Thyroid gland (tissue), 4 donors: ENCODE measurements at places on chromosomes 3 and 15.

DNA sequence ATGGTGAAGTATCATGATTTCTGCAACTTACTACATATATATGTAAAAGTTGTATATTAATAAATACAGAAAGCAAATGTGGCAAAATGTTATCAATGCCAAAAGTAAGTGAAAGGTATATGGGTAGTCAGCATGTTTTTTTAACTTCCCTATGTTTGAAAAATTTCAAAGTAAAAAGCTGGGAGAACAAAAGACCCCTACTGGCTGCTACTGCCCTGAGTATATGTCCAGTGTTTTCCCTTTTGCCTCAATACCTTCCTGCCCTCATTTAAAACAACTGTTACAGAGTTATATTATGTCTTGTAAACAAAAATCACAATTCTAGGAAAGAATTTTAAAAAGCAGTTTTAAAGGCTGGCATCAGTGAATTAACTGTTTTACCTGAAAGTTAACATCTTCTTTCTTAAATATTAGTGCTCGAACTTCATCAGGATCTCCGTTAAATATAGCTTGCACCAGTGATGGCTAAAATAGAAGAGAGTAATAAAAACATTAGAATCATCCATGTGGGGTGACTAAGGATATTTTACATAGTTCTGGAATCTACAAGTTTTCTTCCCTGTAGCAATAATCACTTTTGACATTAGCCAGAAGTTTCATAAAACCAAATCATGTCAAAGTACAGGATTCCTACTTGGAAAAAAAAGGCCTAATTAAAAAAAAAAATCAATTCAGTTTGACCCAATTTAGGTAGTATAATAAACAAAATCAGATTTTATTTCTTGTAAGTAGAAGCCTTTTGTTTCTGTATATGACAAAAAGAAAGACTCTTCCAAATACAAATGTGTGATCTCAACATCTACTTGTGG is 2.7 kb downstream of the ANKRD28 start:
- no peak for DNase-seq

- no peak for DNase-seq
These were observed 409.0 kb downstream of the TUSC7 start for GRCh38 chr3:117118604-117119003.

DNA sequence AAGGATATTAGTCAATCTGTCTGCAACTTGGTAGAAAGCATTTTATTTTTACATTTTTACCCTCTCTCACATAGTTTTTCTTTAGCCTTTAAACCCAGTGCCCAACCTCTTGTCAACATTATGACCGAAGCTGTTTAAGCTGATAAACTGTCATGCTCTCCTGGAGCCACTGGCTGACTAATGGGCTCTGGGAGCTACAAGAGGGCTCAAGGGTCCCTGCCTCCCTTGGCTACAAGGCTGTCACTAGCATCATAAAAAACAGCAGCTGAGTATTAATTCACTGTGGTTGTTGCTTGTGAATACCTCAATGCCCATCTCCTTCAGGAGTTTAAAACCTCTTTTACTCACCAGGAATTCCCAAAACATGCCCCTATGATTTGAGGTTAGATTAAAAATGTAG is 237.9 kb downstream of the ZMAT3 start:
- DNase-seq, result peak; percentile 57

- no peak for DNase-seq
These were observed 58.7 kb downstream of the OTOL1 start for GRCh38 chr3:161555320-161555719.

DNA sequence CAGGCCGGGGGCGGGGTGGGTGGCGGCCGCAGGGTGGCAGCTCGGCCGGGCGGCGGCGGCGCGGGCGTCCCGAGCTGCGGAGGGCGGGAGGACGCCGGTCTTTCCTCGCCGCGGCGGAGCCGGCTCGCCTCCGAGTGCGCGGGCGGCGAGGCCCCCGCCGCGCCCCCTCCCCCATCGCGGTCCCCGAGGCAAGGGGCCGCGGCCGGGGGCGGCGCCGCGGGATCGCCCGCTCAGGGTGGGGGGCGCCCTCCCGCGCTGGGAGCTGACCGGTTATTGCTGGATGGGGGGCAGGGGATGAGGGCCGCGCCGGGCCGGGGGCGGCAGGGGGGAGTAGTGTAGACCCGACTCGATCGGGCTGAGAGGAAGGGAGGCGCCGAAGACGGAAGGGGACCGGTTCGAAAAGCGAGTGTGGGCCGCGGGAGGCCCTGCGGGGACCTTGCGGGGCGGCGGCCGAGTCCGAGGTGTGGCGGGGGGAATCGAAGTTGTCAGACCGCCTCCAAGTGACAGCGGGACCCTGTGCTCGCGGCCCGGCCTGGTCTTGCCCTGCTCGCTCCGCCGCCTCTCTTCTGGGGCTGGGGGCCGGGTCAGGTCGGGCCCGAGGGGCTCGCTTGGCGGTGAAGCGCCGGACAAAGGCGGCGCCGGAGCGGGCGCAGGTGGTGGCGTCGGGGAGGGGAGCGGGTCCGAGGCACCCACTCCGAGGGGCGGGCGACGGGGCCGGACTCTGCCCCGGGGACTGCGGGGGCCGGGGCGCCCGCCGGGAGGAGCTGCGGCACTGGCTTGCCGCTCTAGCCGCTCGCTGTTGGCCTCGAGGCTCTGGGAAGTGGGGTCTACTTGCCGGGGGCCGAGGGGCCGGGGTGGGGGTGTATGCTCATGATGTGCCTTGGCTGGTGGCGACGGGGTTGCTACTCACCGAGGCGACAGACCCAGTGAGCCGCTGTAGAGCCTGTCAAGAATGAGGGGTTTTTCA is 1.1 kb downstream of the BAHD1 start:
- DNase-seq, result peak; percentile 33

GRCh38 chr3:63824309-63824708 is 5.2 kb downstream of the C3orf49 start:
- DNase-seq, result no peak

DNA sequence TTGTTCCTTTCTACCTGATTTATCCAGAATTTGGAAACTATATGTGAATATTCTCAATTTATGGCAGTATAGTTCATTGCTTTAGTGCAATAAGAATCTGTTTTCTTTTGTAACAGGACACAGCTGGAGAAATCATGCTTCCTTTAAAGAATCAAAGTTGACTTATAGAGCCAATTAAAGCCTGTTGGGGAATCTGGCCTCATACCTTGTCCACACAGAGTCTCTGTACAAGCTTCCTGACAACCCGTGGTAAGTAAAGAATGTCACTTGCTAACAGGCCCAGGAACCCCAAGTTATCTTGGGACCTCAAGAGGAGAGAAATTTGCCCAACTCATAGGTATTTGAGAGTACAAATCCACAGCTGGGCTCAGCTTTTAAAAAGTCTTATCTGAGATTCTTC is 10.2 kb downstream of the ZNF445 start:
- DNase-seq, result no peak

GRCh38 chr3:32454731-32455608 is 47.7 kb downstream of the CMTM6 start:
- DNase-seq, result no peak

DNA sequence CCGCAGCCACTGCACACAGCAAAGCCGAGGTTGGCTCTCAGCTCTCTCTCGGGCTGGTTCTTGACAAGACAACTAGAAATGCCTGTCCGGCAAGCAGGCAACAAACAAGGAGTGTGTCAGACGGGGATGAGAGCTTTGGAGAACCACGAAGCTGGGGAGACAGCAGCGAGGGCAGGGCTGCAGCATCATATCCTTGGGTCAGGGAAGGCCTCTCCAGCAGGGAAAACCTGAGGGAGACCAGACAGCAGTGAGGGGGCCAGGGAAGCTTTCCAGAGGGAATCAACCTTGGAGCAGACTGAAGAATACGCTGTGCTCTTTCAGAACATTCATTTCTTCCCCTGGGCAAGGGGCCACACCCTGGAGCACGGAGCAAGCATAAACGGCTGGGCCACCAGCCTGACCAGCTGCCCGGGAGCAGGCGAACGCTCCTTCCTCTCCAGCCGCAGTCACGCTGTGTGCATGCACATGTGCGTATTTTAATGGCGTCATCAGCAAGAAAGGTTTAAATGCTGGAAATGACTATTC is 58.7 kb downstream of the CHSY1 start:
- DNase-seq, result no peak

- DNase-seq, result no peak
These were observed 10.8 kb downstream of the SAMMSON start for GRCh38 chr3:70010346-70010745.

DNA sequence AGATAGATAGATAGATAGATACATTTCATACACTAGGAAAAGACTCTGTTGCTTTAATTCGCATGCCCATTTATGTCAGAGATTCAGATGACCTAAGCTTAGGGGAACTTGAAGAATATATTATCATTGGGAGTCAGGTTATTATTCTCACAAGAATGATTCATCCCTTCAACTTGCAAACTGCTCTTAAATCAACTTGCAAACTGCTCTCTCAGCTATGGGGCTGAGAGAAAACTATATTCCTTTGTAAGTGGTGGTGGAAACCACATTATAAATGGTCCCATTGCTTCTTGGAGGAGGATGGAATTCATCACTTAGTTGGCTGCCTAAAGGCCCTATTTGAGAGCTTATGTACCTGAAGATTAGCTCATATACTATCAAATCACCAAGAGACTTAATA is 160.9 kb upstream of the STAC start:
- no peak for DNase-seq

- DNase-seq, result no peak
These were observed 50.6 kb downstream of the CDAN1 start for GRCh38 chr15:42686281-42686680.

DNA sequence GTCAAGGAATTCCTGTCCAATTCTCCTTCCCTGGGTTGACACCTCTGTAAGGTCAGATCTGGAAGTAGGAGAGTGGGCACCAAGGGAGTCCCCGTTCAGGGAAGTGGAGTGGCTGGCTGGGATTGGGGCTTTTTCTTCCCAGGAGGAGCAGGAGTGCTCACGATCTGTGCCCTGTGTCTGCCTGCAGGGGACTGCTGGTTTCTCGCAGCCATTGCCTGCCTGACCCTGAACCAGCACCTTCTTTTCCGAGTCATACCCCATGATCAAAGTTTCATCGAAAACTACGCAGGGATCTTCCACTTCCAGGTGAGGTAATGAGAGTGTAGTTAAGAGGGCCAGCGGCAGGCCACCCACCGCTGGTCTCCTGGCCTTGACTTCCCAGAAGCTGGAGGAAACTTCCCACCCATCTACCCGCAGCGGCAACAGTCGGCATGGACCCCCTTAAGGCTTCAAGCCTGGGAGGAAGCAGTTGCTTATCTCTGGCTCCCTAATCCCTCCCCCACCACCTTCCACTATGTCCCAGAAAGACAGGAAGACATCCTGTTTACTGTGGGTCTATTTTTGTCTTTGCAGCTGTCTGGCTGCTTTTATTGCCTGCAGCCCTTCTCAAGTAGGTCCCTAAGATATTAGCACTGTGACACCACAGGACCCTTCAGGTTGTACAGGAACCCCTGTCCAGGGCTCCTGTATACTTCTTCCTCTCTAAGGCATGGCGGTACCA is 26.8 kb downstream of the CAPN3 start:
- DNase-seq, result no peak

DNA sequence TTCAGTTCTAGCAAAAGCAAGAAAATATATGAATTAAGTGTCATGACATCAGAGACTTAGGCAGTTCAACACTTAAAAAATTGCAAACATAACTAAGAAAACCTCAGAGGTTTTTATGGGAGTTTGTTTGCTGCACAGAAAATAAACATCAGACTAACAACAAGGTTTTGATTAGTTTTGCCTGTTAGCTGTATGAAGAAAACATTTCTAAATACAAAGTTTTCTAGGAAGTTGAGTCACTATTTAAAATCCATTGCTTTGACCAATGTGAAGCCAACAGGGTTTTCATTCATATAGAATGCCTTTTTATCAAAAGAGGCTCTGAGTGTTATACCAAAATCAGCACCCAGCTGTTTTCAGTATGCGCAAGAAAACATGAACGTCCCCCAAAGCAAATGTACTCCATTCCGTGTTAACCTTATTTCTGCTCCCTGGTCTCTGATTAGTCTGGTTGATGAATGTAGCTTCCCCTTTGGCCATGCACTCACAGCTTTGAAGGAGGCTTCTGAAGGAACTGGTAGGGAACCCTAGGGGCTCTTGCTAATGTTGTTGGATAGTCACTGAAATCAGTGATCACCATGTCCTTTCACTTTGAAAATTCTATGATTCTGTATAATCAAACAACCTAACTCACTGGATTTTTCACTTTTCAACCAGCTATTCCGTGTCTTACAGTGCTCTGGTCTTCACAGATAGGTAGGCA is 89.6 kb upstream of the TSEN2 start:
- no peak for DNase-seq

GRCh38 chr3:21100656-21101359 is 650.2 kb downstream of the ZNF385D start:
- no peak for DNase-seq

- no peak for DNase-seq
These were observed 368.2 kb downstream of the OCA2 start for GRCh38 chr15:27730868-27731267.

DNA sequence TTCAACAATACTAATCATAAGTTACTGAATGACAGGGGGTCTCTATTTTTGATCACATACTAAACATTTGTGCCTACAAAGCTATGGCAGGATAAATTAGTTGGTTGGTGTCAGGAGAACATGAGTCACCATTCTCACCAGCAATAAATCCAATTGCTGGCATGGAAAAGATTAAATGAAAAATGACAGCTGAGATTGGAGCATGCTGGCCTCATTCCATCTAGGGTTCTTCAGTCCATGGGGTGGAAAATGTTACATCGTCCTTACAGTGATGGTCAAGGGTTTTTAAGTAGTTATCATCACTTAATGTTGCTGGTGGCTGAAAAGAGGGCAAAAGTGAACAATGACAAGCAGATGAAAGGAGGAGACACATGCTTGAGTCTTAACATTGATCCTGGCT is 180.1 kb upstream of the BCL6 start:
- DNase-seq, result no peak

- DNase-seq, result no peak
These were observed 27.7 kb downstream of the GRIP2 start for GRCh38 chr3:14512281-14512941.

- DNase-seq, result no peak
These were observed 7.8 kb downstream of the DCBLD2 start for GRCh38 chr3:98893740-98894139.

DNA sequence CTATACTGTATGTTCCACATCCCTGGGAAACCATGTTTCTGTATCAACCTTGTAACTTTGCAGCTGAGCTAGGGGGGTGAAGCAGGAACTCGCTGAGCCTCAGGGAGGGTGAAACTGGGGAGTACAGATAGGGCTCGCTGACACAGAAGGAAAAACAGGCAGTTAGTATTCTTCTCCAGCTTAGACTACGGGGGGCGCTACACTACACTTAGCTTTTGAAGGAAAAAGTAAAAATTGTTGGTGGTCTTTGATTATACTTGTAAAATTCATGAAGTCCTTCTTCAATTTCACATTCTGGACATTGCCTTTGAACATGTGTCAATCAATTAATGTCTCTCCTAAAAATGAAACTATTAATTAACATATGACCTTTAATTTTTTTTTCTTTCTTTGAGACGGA is 73.5 kb upstream of the RGMA start:
- no peak for DNase-seq

GRCh38 chr15:101540480-101541239 is 51.2 kb upstream of the PCSK6 start:
- no peak for DNase-seq

- DNase-seq, result no peak
These were observed 22.8 kb downstream of the ATP2C1 start for GRCh38 chr3:130916507-130917167.

GRCh38 chr3:146542978-146543377 is 1.4 kb downstream of the PLSCR1 start:
- no peak for DNase-seq

- DNase-seq, result no peak
These were observed 47.4 kb downstream of the FSIP1 start for GRCh38 chr15:39735120-39735717.

- DNase-seq, result no peak
These were observed 63.6 kb downstream of the MDFIC2 start for GRCh38 chr3:70248856-70249255.

GRCh38 chr15:97684249-97684648 is 276.3 kb upstream of the ARRDC4 start:
- no peak for DNase-seq

GRCh38 chr3:69338911-69339310 is 47.0 kb downstream of the FRMD4B start:
- DNase-seq, result no peak
